ENCODE measurements at places on chromosomes 5 and 9.

DNA sequence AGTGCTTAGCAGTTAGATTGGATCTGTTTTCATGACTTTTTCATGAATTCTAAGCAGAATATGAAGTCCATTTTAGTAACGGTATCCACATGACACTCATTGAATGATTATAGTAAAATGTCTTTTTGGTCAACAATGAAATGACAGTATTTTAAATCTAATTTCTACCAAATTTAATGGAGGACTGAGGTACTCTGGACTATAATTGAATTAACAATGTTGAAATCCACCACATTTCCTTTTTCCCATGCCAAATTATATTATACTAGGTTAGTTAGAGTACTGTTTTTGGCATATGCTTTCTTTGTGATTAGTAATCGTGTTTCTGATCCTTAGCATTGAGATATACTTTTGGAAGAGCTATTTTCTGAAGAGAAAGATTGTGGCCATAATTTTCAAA lies 40.6 kb downstream of the CDC42SE2 start:
- no peak for DNase-seq

GRCh38 chr9:73095425-73095824 lies 56.2 kb upstream of the ANXA1 start:
- DNase-seq = no peak

DNA sequence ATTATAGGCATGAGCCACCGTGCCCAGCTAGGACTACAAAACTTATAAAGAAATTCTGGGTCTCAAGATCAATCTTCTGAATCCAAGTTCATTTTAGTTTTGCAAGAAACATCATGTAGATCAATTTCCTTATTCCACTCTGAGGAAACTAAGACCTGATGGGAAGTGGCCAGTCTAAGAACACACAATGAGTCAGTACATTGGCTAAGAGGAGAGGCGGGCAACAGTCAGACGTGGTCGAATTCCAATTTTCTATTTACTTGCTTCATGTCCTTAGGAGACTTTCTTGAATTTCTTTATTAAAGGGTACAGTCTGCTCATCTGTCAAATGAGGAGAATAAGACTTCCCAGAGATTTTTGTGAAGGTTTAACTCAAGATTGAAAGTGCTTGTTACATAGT lies 432.1 kb upstream of the BRINP1 start:
- DNase-seq = no peak

DNA sequence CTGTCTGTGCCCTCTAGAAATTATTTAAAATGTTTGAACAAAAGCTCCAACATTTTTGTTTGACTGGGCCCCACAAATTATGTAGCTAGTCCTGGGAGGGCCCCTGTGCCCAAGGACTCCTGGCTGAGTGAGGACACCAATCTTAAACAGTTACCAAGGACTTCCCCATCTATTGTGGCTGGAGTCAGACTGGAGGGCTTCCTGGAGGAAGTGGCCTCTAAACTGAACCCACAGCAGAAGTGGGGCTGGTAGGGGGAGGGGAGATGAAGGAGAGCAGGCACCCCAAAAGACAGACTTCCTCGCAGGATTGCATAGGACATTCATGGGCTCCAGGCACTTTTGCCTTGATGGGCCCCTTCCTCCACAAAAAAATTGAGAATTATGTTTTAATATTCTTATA lies 8.1 kb downstream of the ADAMTS13 start:
- DNase-seq = no peak
